Left ventricle myocardium inferior (tissue), 1 donor: ENCODE measurements at places on chromosomes 2 and 18.

- DNase-seq = no peak
Measured at GRCh38 chr2:208489687-208490086, 83.1 kb downstream of the PTH2R start.

DNA sequence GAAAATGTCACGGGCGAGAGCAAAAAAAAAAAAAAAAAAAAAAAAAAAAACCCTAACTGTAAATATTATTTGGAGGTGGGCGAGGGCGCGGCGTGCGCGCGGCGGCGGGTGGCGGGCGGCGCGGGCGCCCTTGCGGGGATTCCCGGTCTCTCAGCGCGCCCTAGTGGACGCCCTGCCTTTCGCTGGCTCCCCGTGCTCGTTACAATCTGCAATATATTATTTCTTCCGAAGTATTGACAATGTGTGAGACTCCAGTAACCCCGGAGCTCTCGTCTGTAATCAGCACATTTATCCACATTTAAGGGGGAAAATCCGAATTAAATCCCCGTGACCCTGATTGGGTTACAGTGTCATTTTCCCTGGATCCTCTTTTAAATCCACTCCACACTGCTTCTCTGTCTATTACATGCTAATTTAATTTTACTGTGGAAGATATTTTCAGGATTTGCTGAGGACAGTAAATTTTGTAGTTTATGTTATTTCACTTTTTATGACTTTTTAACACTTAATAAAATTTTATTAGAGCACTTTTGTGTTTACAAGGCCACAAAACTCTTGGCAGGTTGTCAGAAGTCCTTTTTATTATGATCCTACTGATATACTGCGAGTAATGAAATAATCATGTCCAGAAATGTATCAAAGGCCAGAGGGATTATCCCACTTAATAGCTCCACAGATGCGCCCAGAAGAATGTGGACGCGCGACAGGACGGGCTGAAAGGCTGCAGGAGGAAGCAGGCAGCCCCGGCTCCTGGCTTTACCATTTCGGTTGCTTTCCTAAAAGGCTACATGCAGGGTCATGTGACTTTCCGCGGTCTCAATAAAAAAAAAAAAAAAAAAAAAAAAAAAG is 369.1 kb downstream of the MTX2 start:
- peak; percentile 62 for DNase-seq

GRCh38 chr2:101307950-101308431 is 510 bp downstream of the RNF149 start:
- DNase-seq = no peak

DNA sequence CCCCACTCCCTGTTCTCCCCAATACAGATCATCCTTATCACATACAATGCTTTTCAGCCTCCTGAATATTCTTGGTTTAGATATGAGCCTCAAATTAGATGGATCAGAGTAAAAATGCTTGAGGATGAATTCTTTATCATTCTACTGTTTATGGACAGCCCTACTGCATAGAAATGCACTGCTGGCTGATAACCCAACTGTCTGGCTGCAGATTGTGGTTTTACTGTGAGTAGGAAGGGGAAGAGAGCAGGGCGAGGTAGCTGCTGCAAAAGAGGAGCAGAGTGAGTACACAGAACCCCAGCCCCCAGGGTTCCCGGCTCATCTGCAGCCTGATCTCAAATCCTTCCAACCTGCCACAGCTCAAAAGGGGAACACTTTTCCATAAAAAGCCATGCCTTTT is 29.4 kb upstream of the NCOA1 start:
- DNase-seq = no peak

GRCh38 chr2:121196132-121196848 is 88.7 kb downstream of the TFCP2L1 start:
- no peak for DNase-seq

DNA sequence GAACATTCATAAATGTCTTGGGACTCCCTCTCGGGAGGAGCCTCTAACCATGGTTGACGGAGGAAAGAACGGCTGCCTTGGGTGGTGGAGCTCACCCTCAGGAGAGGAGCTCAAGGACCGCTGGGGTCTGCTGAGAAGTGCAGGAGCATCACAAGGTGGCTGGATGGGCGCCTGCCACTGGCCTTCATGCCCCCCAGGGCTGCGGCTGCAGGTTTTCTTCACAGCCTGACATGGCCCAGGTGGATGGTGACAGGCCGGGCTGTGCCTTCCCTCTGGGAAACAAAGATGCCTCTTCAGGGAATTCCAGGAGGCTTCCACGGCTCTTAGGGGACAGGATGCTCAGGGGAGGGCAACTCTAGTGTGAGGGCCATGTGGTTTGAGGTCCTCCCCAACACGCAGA is 119.5 kb upstream of the PXDN start:
- DNase-seq = no peak

- no peak for DNase-seq
Measured at GRCh38 chr2:206670531-206671319, 28.4 kb downstream of the FAM237A start.

DNA sequence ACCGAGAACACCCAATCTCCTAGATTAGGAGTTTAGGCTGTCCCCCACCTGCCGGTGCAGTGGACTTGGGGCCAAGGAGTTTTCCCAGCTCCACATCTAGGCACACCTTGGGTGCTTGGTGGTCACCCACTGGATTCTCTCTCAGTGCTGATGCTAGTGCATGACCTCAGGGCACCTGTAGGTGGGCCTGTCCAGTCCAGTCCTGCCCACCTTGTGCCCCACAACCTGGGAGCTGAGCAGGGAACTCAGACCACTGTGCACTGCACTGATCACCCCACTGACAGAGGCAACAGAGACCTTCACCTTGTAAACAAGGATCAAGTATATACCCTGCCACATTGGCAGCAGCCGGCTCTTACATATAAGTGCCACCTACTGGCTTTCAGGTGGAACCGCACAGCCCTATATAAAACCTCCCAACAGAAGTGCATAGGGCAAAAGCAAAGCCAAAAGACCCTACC is 12.7 kb upstream of the CDH19 start:
- no peak for DNase-seq

DNA sequence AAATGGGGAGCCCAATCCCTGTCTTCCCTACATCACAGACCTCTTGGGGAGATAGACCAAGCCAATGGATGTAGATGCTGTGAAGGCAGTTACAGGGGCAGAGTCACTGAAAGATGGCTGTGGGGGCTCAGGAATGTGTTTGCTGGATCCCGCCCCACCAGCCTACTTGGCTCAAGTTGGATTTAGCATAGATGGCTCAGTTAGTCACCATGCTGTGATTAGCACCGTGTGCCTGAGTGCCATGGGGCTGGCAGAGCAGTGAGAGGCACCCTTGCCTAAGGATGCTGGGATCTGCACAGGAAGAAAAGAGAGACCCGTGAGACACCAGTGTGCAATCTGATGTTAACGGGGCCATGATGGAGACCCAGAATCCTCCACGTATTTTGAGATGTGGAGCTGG is 228.3 kb downstream of the DYSF start:
- no peak for DNase-seq

DNA sequence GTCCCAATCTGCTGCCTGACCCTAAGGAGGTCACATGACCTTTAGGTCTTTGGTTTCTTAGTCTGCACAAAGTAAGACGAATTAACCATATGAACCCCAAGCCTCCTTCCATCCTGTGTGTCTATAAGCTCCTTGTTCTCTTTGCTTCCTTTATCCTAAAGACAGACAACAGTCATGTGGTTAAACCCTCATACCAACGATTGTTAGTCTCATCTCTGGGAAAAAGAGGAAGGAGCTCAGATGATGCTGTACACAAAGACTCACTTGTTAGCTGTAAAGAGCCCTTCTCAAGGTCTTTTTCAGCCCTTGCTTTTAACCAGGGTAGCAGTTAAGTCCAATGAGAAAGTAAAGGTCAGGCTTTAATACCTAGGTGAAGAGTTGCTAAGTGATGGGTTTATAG is 443.7 kb downstream of the TNS1 start:
- no peak for DNase-seq

GRCh38 chr18:21242141-21242779 is at the start of gene GREB1L:
Gene GREB1L, plus strand, starts transcription at chr18:21242232. Its CDS starts 141,287 bp downstream, at chr18:21383519.
- DNase-seq = peak; percentile 61

GRCh38 chr18:10317864-10318690 is 136.4 kb upstream of the APCDD1 start:
- no peak for DNase-seq

GRCh38 chr2:232024457-232024856 is 62.9 kb downstream of the DIS3L2 start:
- no peak for DNase-seq

DNA sequence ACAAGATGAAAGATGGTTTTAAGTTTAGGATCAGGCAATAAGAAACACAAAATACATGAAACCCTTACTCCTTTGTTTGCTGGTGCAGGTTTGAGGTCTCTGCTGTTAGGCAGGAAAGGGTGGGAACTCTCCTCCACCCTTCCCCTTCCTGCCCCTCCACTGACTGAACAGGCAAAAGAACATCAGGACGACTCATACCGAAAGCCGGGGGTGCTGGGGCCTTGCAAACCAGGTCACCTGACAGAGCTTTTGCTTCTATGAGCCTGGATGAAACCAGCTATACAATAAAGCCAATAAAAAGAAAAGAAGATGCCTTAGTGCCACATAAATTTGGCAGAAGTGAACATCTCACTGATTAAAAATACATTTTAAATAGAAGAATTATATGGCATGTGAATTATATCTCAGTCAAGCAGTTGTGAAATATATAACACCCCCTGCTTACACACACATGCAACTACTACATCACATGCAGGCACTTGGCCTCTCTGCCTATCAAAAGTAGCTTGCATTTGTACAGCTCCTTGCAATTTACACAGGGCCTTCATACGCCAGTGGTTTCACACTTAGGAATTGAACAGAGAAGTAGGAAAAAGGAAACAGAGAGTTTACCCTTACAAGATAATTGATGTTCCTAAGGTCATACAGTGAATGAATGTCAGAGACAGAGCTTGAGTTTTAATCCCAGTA is 215.1 kb upstream of the TRIB2 start:
- peak; percentile 49 for DNase-seq

- DNase-seq = no peak
Measured at GRCh38 chr2:174593041-174593440, 4.6 kb downstream of the WIPF1 start.
